Stimulated activated CD8-positive, alpha-beta memory T cell treated with anti-CD3 and anti-CD28 coated beads, Interleukin-4, amount 100 ng/mL, for 4 hours (primary cell): ENCODE measurements at places on chromosomes 1 and 21.

DNA sequence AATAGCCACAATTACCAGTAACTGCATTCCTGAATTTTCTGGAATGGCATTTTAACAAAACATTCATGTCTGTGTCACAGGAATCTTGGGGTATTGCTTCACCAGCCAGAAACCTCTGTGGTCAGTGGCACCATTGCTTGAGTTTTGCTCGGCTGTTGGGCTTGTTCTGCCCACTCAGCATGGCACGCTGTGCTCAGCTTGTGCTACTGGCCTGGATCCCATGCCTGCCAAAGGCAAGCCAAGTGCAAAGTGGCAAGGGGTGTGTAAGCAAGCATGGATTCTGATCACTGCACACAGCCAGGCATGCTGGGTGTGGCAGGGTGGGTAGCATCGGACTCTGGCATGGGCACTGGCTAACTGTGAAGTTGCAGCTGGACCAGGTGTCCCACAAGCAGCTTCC is 1150.9 kb downstream of the MRPL39 start:
- no peak for DNase-seq

DNA sequence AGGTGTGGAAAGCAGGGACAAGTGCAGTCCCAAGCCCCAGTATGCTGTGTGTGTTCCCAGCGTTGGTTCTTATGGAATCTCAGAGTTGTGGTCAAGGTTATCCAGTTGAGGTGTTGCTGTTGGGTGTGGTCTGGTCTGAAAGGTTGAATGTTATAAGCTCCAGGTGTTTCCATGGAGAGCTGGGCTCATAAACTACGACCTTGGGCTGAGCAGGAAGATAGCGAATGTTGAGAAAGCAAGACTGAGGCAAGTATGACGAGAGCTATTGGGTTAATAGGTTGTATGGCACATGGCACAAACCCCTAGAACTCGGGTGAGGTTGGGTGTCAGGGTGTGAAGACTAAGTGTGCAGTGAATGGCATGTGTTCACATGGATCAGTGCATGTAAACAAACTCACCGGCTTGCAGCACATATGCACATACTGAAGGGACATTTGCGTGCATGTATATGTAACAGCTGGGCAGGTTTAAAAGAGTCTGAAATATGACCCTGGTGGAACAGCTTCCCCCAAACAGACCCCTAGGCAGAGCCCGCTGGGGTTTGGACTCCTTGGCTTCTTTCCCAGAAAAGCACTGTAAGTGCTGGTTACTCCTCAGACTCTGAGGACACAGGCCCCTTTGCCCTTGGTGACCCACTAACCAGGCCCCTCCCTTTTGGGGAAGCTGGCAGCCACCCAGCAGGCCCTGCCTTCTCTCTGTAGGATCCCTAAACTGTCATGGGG is 117.5 kb downstream of the NAV1 start:
- DNase-seq, result no peak

GRCh38 chr21:37869661-37870060 is 46.6 kb downstream of the KCNJ6 start:
- no peak for DNase-seq

DNA sequence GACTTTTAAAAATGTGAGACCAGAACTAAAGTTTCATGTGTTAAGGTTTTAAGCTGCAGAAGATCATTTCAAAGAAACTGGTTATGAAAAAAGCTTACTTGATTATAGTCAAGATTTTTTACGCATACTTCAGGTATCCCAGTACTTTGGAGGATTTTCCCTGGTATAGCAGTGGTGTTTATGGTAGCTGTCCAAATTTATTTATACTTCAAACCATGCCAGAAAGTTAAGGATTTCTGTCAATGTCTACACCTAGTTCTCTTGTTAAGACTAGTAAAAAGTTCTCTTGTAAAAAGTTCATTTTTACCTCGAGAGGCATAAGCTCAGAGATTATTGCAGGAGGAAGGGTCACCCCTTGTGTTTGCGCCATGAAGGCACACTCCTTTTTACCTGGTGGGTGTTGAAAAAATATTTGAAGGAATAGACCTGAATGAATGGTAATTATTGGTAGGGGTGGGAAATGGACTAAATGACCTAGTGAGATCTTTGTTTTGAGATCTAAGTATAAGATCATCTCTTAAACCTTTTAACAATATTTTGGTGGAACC is 2.8 kb downstream of the DYRK1A start:
- DNase-seq, result no peak
